Activated effector memory CD4-positive, alpha-beta T cell treated with anti-CD3 and anti-CD28 coated beads, Interleukin-2, amount 50 U/mL, for 16 hours (primary cell): ENCODE measurements at places on chromosomes 12 and 14.
A peak's percentile ranks its signal among the peaks of the same experiment; 100 is the strongest.

DNA sequence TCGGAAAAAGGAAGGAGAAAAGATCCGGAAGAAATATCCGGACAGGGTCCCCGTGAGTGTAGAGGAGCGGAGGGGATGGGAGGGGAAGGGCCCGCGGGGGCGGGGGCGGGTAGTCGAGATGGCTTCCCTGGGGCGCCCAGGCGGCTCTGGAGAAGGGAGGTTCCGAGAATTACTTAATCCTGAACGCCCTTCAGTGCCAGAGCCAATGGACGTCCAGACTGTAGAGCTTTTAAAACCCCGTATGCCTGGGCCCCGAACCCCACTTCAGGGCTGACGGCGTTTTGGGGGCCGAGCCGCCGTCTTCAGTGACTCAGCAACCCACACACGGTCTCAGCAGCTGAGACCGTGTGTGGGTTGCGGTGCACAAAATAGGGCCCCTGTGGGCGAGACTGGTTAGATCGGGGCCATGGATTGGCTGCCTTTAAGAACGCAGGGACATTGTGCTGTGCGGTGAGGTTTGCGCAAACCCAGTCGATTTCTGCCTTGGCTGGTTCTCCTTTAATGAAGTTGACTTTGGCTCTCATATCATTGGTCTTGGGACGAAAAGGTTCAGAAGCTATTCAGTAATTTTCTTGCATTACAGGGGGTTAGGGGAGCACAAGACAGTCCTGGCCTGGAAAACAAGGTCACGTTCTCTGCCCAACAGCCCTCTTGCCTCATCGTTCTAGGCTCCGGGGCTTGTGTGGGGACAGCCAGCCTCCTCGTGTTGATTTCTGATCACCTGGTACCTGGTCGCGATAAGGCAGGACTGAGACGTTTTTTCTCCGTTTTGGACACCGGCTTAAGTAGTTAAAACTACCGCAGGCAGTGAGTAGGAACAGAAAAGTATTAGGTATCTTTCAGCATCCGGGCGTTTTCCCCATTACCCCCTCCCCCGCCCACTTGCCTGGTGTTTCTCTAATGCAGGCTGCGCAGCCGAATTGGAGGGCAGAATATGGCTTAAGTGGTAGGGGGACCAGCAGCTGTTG is 775 bp downstream of the GABARAPL1 start:
- peak; percentile 92 for DNase-seq

- no peak for DNase-seq
Measured at GRCh38 chr12:40286583-40286982, 61.8 kb downstream of the LRRK2 start.

- no peak for DNase-seq
Measured at GRCh38 chr12:857611-858010, 91.9 kb downstream of the RAD52 start.

GRCh38 chr14:106826833-106827369 is 1300.5 kb downstream of the TMEM121 start:
- DNase-seq = no peak

DNA sequence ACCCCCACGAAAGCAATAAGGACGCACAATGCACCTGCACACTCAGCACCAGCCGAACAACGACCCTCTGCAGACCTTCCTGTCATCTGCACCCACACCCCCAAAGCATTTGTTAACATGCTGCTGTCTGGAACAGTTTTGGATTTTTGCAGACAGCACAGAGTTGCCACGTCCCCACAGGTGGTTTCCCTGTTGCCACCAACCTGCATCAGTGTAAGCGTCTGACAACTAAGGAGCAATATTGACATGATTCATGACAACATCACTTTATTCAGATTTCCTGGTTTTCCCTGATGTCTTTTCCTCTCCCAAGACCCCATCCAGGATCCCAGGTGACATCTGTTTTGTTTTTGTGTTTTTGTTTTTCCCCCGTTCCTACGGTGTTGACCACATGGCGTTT is 150.7 kb upstream of the C14orf180 start:
- no peak for DNase-seq

- peak; percentile 75 for DNase-seq
Measured at GRCh38 chr12:6735448-6736191, 11.8 kb downstream of the COPS7A start.

DNA sequence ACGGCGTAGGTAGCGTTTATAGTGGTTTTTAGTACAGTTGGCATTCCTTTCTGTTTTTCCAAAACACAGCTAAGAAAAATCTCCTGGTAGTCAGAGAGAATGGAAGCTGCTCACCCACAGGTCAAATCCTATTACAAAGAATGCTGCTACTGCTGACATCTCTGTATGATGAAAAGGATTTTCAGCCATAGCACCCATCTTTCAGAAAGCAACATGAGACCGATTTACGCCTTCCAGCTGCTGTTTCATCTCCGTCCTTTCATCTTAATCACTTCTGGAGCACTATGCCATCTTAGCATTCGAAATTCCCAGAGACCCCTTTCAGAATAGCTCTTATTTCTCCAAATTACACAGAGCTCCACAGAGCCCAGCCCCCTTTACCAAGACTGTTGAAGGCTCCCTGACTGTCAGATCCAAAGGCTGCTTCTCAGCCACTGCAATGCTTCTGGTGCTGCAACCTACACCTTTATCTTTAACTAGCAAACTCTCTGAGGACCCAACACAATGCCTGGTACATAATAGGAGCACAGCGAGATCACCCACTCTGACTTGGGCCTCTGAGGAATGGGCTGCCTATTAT is 211.8 kb downstream of the NEDD1 start:
- DNase-seq = no peak

DNA sequence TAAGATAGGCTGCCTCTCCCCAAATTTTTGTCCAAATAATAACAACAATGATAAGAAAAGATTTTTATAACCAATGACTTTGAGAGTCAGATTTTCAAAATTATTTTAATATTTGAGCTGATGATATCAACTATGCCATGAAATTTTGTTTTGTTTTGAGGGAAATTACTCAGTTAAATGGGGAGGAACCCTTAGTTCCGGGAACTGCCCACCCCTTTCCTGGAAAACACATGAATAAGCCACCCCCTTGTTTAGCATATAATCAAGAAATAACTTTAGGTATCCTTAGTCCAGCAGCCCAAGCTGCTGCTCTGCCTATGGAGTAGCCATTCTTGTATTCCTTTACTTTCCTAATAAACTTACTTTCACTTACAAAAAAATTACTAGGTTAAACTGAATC is 61.4 kb downstream of the HMGA2 start:
- no peak for DNase-seq

DNA sequence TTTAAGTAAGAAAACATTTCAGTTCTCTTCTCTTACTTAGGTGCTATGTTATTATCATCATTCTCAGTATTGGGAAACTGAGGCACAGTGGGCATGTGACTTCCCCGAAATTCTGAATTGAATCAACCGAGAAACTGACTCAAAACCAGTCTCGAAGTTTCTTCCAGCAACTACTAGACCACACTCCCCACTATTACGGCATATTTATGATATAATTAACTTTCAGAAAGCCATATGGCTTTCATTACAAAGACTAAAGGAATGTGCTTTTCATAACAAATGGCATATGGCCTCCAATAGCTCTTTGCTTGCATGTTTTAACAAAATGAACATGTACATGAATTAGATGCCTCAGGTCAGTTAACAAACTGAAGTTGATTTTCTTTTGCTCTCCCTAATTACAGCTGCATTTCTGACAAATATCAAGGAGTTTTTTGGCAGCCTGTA is 182.9 kb upstream of the SLC38A2 start:
- DNase-seq = no peak

DNA sequence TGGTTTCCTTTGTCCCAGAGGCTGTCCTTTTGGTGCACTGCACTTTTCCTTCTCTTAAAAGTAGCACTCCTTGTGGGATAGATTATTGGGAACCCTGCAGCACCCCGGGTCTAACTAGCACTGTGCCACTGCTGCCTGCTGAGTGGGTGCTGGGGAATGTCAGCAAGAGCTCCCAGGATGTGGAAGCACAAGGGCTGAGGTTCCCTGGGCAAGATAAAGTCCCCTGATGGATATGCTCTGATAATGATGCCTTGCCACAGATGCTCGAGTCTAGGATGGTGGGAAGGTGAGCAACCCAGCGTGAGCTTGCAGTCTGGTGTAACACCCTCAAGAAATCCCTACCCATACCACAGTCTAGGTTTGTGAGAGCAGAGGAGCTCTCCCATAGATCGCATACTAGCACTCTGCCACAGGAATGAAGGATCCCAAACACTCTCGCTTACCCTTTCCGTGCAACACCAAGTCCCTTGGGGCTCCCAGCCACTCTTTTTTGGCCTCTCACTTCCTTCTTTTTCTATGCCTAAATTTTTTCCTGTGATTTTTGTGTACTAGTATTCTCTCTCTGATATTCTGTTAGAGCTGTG is 32.6 kb downstream of the USP15 start:
- peak; percentile 59 for DNase-seq

- DNase-seq = no peak
Measured at GRCh38 chr12:78938341-78939084, 73.9 kb downstream of the SYT1 start.

DNA sequence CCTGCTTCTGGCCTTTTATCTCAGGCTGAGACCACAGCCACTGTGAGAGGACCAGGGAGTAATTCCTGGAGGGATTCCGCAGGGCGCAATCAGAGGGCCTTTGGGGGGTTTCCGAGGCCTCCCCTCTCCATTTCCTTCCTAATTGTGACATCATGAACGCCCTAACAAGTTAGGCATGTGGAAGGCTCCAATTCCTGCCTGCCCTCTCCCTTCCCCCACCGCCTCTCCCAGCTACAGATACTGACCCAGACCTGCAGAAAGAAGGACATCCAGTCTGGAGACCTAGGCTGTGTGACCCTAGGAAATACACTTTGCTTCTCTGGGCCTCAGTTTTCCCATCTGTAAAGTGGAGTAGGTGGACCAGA is 637.9 kb downstream of the MED13L start:
- DNase-seq = no peak

- no peak for DNase-seq
Measured at GRCh38 chr12:119700078-119700477, 32.1 kb downstream of the PRKAB1 start.

- peak; percentile 83 for DNase-seq
Measured at GRCh38 chr12:388541-389141, 479 bp downstream of the KDM5A start.

DNA sequence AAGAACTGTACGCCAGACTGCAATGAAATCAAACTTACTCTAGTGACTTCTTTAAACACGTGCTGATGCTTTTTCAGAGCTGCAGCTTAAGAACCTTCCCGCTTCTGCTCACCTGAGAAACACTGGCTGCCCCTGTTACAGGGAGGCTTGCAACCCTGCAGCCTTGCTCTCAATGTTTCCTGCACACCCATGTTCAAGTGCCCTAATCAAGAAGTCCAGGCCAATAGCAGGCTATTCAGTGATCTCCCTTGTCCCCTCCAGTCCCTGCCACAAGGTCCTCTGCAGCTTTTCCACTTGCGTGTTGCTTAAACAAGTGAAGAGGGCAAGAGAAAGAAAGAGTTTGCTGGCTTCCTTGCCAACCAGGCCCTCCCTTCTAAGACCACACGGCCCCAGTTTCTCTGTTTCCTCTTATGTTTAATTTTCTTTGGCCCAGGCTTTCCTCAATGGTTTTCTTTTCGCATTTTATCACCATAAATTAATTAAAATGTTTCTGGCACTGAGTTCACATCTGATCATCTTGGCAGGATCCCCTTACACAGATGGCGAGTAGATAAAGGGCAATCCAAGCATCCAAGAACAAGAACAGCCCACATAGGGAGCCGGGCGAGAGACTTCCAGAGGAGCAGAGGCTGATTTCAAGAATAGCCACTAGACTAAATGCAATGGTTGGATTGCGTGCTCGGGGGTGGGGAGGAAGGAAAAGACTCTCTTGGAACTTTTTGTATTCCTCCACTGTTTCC is 82.3 kb upstream of the CDKN3 start:
- no peak for DNase-seq

DNA sequence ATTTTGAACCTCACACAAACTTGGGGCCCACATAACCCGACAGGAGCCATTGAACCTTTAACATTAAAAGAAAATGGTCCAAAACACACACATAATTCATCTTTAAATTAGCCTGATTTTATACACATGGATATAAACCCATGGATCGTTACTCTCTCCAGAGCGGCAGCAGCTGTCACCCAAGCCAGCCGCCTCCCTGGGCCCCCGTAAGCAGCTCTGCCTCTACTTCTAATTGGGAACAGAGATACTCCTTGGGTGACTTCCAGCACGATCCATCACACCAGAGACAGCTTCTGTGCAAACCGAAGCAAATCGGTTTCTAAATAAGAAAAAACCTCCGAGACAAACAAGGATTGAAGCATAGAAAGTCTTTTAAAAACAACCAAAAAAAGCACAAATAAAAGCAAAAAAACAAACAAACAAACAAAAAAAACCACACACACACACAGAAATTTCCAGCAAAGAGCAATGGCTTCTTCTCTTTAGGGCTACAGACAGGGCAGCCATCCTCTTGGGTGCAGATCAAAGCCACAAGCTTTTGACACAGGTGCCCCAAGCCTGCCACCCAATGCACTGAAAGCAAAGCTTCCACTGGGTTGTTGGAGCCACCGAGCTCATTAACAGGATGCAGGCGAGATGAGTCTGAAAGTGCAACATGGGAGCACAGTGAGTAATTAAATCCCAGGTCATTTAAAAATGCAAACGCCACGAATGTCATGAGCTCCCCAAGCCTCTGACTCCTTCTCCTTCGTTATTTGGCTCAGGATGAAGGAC is 156.9 kb downstream of the DPF3 start:
- no peak for DNase-seq

- no peak for DNase-seq
Measured at GRCh38 chr14:35368139-35368460, 36.4 kb downstream of the NFKBIA start.

DNA sequence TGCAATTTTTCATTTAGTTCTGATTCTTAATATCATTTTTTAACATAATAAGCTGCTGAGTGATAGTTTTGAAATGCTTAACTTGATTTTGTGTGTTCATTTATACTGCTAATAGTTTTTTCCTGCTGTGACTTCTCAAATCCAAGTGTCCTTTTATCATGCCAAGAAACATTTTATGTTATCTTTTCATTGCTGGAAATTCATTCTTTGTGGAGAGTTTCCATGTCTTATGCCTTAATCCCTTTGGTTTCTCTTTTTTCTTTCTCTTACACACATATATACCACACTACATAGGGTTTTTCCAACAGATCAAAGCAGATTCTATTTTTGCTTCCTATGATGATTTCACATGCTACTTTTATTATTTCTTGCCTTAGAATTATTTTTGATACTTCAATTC is 981.1 kb downstream of the SLC6A15 start:
- DNase-seq = no peak

- no peak for DNase-seq
Measured at GRCh38 chr12:6936194-6936635, 7.4 kb upstream of the RNU7-1 start.

DNA sequence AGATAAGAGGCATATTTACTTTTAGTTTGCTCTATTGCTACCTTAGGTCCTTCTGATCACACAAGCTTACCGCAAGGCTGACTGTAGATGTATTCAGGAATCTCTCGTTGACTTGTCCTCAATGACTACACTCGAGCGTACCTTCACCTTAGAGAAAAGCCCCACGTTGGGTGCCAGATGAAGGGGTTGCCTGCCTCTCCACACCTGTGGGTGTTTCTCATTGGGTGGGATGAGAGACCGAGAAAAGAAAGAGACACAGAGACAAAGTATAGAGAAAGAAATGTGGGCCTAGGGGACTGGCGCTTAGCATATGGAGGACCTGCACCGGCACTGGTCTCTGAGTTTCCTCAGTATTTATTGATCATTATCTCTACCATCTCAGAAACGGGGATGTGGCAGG is 51.8 kb downstream of the ASCL4 start:
- no peak for DNase-seq

- no peak for DNase-seq
Measured at GRCh38 chr12:42606471-42606870, 16.9 kb upstream of the PRICKLE1 start.
